Keratinocyte (primary cell): ENCODE measurements at places on chromosomes 4 and X.

DNA sequence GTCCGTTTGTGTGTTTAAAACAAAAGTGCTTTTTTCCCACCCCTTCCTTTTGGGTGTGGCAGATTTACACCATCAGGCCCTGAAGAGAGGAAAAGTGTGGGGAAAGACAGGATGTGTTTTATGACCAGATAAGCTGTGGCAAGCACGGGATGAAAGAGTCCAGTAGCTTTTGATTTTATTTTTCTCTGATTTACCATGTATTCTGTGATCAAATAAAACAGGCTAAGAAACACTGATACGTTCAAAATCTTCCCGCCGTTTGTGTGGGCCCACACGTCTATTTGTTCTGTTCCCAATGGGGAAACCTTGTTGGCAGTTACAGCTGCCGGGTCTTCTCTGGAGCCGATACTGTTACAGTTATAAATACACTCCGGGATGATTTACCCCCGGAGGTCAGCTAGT, 10.8 kb downstream of the LRP2BP start:
- DNase-seq, result no peak

DNA sequence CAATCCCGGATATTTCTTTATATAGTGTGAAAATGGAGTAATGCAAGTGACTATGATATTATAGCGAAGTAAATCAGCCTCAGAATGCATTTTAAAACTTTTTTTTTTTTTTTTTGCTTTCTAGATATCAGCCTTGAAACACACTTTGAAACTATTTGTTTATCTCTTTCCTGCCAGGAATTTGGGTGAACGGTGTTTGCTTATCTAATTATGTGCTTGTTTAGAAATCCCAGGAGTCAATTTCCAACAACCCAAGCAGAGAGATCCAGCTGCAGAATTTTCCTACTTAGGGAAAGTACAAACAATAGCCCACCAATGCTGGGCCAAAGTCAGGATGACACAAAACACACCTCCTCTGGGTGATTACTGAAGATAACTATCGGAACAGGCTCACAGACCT, 958.8 kb downstream of the PCDH18 start:
- DNase-seq, result no peak

GRCh38 chrX:25755194-25755593, 382.9 kb upstream of the MAGEB18 start:
- DNase-seq, result no peak

DNA sequence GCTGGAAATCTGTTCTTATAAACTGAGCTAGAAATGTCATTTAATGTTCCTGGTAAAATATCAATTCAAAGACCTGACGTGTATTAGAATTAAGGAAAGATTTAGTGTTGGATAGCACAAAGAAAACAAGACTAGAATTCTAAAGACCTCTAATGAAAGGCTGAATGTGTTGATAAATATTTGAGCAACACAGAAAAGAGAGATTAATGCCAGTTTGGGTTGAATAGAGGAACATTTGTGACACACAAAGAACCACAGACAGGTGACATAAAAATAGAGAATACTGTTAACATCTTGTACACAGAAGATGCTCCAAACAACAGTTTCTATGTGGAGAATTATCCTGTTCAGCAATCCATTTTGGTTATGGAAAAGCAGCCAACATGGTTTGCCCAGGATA, 222.1 kb upstream of the GALNT7 start:
- DNase-seq, result no peak

- no peak for DNase-seq
Observed at GRCh38 chr4:127936974-127937373, 28.0 kb downstream of the MFSD8 start.

DNA sequence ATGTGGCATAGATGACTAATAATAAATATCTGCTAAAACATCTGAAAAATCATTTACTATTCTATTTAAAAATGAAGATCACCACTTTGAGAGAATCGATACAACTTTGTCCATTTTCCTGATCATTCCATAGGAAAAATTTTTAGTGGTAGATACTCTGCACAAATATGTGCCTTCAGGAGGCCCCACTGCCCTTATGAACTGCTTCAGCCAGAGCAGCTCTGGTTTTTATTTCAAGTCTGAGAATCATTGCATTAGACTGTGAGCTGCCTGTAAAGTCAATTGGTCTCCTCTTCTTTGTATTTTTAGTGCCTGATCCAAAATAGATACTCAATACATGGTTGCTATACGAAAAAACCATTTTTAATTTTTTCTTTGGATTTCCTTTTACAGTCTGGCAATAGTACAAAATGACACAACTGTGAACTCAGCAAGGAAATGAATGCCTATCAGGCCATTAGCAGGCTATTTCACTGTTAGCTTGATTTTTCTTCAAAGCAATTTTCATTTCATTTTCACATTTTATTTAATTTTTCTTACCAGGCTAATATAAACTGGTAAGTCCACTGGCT, 69.1 kb downstream of the SHISA3 start:
- DNase-seq, result no peak

DNA sequence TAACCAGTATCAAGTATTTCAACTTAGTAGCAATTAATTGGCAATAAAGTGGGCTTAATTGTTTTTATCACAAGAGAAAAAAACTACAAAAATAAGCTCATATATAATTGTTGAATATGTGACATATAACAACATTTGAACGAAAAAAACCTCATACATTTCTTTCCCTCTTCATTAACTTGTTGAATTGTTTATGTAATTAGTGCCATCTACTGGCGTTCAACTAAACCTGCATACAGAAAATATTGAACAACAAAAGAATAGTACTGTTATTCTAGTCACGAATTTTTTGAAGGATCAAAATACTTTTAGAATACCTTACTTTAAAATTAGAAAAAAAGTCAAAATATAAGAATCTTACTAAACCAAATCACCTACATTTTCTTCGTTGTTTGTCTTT, 586.5 kb upstream of the FTHL17 start:
- no peak for DNase-seq

- no peak for DNase-seq
Observed at GRCh38 chrX:100315566-100315965, 94.5 kb downstream of the PCDH19 start.

DNA sequence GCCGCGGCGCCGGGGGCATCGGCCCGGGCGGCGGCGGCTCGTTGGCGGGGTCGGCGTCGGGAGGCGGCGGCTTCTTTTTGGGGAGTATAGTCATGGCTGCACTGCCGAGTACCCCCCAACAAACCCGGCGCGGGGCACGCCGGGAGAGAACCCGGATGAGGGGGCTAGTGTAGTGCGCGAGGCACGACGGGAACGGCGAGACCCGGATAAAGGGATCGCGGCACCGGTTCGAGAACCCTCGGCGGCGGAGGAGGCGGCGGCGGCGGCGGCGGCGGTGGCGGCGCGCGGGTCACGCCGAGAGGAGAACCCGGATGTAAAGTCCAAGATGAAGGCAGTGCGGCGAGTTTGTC, at the start of gene OTUD5:
TSS of gene OTUD5 (minus strand) at position 131 of the 350 bp plus-strand sequence. CDS start at position 94, 37 bp downstream.
- no peak for DNase-seq

- DNase-seq, result no peak
Observed at GRCh38 chr4:15945516-15945915, 7.0 kb upstream of the FGFBP1 start.

GRCh38 chr4:12729384-12729783, 754.8 kb downstream of the RAB28 start:
- DNase-seq, result no peak

GRCh38 chr4:128512767-128513322, 225.2 kb upstream of the PGRMC2 start:
- DNase-seq, result no peak

- DNase-seq, result no peak
Observed at GRCh38 chrX:46554942-46555341, 9.7 kb upstream of the ZNF674 start.

DNA sequence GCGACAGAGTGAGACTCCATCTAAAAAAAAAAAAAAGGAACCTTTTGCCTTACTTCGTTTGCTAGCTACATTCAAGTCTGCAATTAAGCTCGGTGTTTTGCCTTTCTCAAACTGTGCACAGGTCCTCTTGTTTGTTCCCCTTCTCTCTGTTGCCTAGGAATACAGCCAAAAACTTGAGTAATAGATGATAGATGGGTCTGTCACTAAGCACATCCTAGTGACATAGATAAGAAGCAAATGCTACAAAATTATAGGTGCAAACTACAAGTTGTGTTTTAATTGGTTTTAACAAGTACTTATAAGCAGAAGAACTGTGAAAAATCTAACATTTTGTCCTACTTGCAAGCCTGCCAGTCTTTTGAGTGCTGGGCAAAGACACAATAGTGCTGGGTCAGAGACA, 95.2 kb downstream of the SNCA start:
- DNase-seq, result no peak

GRCh38 chrX:109782994-109783700, 50.1 kb upstream of the ACSL4 start:
- DNase-seq, result no peak

- no peak for DNase-seq
Observed at GRCh38 chrX:49111791-49112190, 11.7 kb downstream of the GPKOW start.

- no peak for DNase-seq
Observed at GRCh38 chr4:99998062-99998867, 48.2 kb upstream of the H2AZ1 start.

DNA sequence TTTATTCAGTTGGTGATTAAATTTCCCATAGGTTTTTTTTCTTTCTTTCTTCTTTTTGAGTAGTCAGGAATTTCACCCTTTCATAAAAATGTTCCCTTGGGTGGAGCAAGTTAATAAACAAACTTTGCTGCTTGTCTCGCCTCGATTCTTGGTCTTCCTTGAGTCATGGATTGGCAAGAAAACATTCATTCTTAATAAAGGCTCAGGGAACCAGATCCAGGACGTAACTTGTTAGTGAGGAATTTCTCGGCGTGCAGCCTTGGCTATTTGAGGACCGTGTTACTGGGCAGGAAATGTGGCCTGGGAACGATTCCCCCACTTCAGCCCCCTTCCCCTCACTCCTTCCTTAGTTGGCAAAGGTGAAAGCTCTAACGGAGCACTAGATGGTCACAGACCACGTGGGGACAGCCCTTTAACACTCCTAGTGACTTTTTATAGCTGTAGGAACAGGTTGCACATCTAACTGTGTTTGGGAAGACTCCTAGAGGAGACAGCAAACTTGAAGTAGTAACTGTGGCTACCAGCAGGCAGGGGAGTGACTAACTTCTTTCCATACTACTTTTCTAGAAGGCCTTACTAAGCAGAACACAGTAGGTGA, 106.8 kb downstream of the UCHL1 start:
- DNase-seq, result no peak

GRCh38 chrX:97367125-97367524, 483.4 kb downstream of the RPA4 start:
- no peak for DNase-seq

GRCh38 chr4:79584902-79585301, 176.9 kb upstream of the GK2 start:
- DNase-seq, result no peak

GRCh38 chr4:87543835-87544461, 14.8 kb upstream of the SPARCL1 start:
- DNase-seq, result no peak

GRCh38 chr4:29734343-29735213, 985.6 kb upstream of the PCDH7 start:
- no peak for DNase-seq

DNA sequence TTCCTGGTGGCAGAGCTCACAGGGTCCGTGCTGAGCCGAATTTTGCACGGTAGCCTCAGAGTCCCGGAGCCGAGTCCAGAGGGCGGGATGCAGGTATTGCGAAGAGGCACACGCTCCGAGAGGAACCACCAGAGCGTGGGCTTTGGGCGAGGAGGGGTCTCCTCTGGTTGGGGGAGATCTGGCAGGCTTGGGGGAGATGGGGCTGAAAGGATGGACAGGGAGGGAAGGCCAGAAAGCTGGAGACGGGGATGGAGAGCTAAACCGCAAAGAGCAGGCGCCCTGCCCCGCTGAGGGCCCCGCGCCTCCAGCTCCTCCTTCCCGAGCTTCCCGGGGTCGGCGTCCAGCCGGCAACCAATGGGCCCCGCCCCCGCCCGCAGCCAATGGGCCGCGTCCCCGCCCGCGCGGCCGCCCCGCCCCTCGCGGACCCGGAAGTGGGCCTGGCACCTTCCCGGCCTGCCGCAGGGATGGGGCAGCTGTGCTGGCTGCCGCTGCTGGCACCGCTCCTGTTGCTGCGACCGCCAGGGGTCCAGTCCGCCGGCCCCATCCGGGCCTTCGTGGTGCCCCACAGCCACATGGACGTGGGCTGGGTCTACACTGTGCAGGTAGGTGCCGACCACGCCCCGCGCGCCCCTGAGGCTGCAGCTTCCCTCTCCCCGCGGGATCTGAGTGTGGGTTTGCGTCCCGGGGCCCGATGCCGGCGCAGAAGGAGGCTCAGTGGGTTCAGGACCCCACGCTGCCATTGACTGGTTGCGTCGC, at the start of gene MAN2B2:
TSS of gene MAN2B2 (plus strand) at position 443 of the 756 bp plus-strand sequence. CDS start at position 465, 22 bp downstream.
- no peak for DNase-seq

- no peak for DNase-seq
Observed at GRCh38 chr4:22474636-22475310, 41.1 kb downstream of the ADGRA3 start.

- no peak for DNase-seq
Observed at GRCh38 chr4:152676052-152676854, 3.5 kb downstream of the TMEM154 start.

GRCh38 chr4:167838686-167839085, 253.7 kb upstream of the ANXA10 start:
- no peak for DNase-seq

GRCh38 chr4:41362621-41363383, 106.1 kb downstream of the UCHL1 start:
- DNase-seq, result no peak

DNA sequence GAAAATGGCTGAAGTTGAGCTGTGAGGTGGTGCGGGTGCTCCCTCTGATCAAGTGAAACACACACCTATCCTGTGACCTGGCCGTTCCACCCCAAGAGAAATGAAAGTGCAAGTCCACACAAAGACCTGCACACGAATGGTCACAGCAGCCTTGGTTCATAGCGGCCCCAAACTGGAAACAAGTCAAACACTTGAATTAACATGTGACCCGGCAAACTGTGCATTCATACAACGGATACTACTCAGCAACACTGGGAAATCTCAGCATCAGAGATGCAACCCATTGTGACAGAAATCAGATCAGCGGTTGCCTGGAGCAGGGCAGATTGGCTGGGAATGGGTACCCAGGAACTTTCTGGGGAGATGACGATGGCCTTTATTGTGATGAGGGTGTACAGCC, 7.6 kb downstream of the G6PD start:
- DNase-seq, result no peak

GRCh38 chrX:29880977-29881376, 334.4 kb upstream of the MAGEB2 start:
- no peak for DNase-seq

- no peak for DNase-seq
Observed at GRCh38 chrX:74262452-74263209, 41.3 kb upstream of the ZCCHC13 start.

GRCh38 chr4:1812720-1813119, 19.6 kb downstream of the FGFR3 start:
- no peak for DNase-seq

- no peak for DNase-seq
Observed at GRCh38 chr4:15702941-15703403, at the start of gene BST1. Gene BST1 (plus strand): TSS chr4:15703065. CDS start chr4:15703145, 80 bp downstream.
